ENCODE measurements at places on chromosomes 3 and 15. TPM values are rescaled to one million over a fixed set of nuclear protein-coding genes. Genes with fewer than 3 reads are reported as not detected.

- H3K36me3 ChIP-seq: no peaks in the 10 kb centered on the region
- DNase-seq: no peak
Observed at GRCh38 chr3:10933805-10934481, 58.6 kb upstream of the SLC6A1 start.

- DNase-seq: no peak
- no peak overlapping the region for H3K27ac ChIP-seq
- H3K4me1 ChIP-seq: no peaks in the 10 kb centered on the region
- H3K4me3 ChIP-seq: no peak overlapping the region
Observed at GRCh38 chr15:85318048-85318731, 62.2 kb upstream of the AKAP13 start.

DNA sequence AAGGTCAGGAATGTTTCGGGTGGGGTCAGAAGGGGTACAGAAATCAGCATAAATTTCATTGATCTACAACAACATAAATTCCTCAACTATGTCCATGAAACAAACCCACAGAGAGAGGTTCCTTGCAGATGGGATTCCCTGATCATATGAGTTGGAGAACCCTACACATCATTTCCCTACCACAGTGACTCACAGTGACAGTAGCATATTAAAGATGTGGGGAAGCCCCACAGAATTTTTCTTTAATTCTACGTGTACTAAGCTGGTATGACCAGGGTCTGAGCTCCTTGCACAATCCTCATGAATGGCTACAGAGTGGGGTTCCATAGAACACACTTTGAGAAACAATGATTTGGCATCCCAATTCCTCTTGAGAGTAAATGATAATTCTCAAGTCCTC lies 116.9 kb upstream of the RAD18 start:
- H3K4me3 ChIP-seq: no peak overlapping the region
- no peaks in the 10 kb centered on the region for H3K27me3 ChIP-seq
- DNase-seq: no peak
- H3K4me1 ChIP-seq: no peaks in the 10 kb centered on the region
- H3K36me3 ChIP-seq: no peaks in the 10 kb centered on the region

DNA sequence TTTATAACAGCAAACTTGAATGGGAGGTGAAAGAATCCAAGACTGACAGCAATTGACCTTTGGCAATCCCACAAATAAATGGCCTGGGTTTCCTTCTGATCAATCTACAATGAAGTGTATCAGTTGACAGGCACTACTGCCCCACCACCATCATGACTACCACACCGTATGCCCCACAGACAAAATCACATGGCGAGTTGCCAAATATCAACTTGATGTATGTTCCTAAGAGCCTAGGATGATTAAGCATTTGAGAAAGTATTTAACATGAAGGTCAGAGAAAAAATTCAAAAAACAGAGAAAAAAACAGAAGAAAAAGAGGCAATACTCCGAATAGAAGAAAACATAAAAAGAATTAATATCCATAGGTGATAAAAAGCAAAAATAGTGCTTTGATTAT lies 215.9 kb upstream of the STAC start:
- DNase-seq: no peak
- H3K4me1 ChIP-seq: no peaks in the 10 kb centered on the region
- H3K27me3 ChIP-seq: no peaks in the 10 kb centered on the region

GRCh38 chr3:37126856-37127255 lies 47.5 kb downstream of the LRRFIP2 start:
- H3K27me3 ChIP-seq: no peaks in the 10 kb centered on the region
- no peak overlapping the region for H3K27ac ChIP-seq
- no peaks in the 10 kb centered on the region for H3K36me3 ChIP-seq
- DNase-seq: no peak
- H3K4me1 ChIP-seq: peaks cover 17% of the 10 kb centered on the region

Gene HTR3E
- not detected for total RNA-seq
